ENCODE measurements at places on chromosomes 2 and 18.

DNA sequence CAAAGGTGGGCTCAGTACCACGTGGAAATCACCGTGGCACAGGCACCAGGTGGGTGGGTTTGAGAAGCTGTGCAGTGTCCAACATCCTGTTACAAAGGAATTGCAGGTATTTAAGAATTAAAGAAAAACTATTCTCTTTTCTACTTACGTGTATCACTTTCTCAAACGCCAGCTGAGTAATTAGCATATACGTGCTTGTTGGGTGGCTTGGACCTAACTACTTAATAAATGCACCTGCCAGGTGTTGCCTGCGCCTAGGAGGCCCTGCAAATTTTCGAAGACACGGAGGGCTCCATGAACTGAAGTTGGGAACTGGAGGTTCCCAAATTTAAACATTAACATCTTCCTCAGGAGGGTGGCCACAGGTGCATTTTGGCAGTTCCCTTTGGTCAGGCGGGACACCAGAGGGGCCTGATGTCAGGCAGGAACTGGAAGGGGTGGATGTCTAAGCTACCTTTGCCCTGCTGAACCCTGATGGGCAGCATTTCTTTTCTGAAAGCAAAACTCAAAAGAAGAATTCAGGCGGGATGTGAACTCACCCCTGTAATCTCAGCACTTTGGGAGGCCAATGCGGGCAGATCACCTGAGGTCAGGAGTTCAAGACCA, 84.8 kb downstream of the HS6ST1 start:
- no peak for DNase-seq

GRCh38 chr2:166181813-166182154, 54.0 kb upstream of the SCN1A start:
- no peak for DNase-seq

- DNase-seq: no peak
Measured at GRCh38 chr2:46970334-46971288, 55.0 kb upstream of the MCFD2 start.

DNA sequence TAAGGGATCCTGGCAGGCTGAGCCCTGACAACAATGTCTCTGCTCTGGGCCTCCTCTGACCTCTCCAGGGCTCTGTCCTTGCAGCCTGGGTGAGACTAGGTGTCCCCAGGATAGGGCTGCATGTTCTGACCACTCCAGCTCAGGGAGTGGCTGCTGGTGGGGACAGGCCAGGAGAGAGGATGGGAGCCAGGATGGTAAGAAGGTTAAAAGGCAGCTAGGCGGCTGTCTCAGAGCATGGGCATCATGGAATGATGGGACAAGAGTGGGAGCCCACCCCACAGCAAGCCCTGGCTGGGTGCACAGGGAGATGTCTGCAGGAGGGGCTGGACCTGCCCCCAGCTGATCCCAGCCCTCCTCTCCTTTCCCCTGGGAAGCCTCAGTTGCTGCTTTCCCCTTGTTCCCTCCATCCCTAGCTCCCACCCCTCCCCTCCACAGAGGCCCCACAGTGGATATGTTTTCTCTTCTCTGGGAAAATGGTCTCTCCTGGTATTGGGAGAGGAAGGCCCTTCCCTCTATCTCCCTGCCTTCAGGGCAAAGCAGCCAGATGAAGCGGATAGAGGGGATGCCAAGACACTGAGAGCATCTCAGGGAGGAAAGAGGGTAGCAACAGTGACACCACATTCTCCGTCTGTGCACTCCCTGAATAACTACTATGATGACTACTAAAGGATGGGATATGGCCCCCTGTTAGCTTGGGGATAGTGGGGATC, 334.3 kb downstream of the DYSF start:
- DNase-seq: no peak

DNA sequence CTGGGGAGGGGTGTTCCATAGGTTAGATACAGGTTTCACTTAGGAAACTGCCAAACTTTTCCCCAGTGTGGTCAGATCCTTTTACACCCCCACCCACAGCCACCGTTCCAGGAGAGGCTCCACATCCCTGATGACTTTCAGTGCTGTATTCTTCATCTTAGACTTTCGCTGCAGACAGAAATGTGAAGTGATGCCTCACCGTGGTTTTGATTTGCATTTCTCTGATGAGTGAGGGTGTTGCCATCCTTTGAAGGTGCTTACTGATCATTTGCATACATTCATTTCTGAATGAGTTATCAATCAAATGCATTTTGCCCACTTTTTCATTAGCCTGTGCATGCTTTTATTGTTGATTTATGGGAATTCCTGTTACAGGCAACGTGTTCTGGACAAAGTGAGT, 14.9 kb downstream of the COPS9 start:
- no peak for DNase-seq

DNA sequence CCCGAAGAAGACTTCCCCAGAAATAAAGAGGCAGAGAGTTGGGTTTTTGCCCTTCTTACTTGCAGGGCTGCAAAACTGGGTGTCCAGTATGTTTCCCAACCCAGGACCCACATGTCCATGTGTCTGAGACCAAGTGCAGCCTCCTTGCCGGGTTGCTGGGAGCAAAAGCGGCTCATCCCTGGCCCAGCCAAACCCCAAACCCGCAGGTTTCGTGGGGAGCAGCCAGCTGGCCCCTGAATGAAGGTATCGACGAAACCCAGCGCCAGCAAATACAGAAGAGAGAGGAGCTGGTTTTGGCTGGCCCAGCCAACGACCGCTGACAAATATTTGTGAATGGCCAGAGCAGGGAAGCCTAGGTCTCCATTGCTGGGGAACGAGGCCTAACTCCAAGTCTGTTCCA, 197.1 kb downstream of the SMAD7 start:
- no peak for DNase-seq

DNA sequence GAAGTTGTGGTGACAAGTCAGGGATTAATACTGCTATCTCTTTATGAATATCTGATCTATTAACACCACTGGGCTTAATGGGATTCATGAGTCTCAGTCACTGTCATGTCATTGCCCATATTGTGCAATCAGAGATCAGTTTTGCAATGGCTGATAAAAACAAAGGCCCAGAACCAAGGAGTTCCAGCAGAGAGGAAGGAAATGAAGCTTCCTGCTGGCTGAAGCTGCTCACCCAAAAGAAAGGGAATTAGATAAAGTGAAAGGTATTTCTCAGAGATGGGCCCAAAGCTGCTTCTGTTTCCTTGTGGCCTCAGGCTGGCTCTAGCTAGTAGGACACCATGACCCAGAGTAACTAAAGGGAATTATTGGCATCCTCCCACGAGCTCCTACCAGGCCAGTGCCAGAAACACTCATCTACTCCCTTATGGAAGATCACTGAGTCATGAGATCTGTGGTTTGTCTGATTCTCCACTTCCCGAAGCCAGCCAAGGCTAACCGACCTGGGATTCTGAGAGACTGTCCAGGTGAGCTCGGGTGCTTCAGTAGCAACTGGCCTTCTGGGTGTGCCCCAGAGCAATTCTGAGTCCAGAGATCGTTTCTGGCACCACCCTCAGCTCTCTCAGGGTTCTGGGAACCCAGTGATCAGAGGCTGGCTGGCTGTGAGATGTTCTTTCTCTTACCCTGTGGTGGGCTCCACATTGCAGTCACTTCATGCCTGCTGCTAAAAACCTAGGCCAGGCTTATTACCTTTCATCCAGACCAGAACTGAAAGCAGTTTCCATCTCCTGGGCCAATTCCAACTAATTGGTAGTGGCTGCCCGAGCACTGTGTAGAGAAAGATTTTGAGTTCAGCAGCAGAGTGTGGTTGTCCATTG, 129.5 kb upstream of the PELI1 start:
- DNase-seq: no peak

- DNase-seq: no peak
Measured at GRCh38 chr2:17813742-17814473, 2.4 kb upstream of the MSGN1 start.

- no peak for DNase-seq
Measured at GRCh38 chr2:191748528-191749180, 70.7 kb downstream of the NABP1 start.

DNA sequence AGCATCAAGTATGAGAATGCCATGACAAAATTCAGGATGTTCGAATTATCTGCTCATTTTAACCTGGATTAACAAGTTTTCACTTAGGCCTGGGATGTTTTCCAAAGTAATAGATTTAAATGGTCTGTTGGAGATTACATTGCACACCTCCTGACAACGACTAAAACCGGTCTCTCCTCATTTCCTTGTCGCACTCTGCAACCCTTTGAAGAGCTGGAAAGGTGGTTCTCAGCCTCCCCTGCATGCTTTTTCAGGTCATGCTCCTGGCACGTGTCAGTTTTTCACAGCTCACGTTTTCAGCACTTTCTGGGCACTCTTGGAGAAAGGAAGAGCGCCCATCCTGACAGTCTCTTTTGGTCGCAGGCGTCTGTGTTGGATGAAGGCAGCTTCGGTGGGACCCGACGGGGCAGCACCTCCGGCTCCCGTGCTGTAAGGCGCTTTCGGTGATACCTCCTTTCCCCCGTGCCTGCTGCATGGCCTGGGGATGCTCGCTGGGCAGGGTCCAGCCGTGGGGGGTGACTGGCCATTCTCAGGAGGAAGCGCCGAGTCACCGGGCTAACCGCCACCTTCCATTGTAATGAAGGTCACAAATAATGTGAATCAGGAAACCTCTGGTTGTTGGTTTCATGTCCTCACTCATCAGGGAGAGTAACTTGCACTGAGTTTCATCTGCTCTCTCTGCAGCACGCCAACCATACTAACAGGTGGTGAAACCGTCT, 63.5 kb upstream of the RBM44 start:
- DNase-seq: no peak

GRCh38 chr2:62738981-62739936, 33.7 kb downstream of the EHBP1 start:
- DNase-seq: no peak

- no peak for DNase-seq
Measured at GRCh38 chr18:78922856-78923255, 56.8 kb upstream of the SALL3 start.

- DNase-seq: no peak
Measured at GRCh38 chr2:14516844-14517243, 115.7 kb upstream of the LRATD1 start.

GRCh38 chr2:232908695-232909094, 38.6 kb downstream of the SNORC start:
- no peak for DNase-seq

- no peak for DNase-seq
Measured at GRCh38 chr2:3533836-3534235, 14.5 kb upstream of the ADI1 start.

- DNase-seq: no peak
Measured at GRCh38 chr18:46866523-46866922, 50.8 kb downstream of the PIAS2 start.

GRCh38 chr18:35172009-35172408, 68.8 kb upstream of the ZNF397 start:
- DNase-seq: no peak

GRCh38 chr18:40851014-40851429, 1104.0 kb upstream of the PIK3C3 start:
- DNase-seq: no peak

- no peak for DNase-seq
Measured at GRCh38 chr2:6564326-6564725, 301.4 kb downstream of the CMPK2 start.

- DNase-seq: peak; percentile 61
Measured at GRCh38 chr2:96116424-96116878, at the start of gene ADRA2B. ADRA2B (minus strand) TSS chr2:96116571; CDS start chr2:96116149, 422 bp downstream.
